ENCODE measurements at places on chromosomes 1 and 21. TPM values are rescaled to one million over a fixed set of nuclear protein-coding genes. Genes with fewer than 3 reads are reported as not detected.

- peaks cover 60% of the 10 kb centered on the region for H3K27me3 ChIP-seq
- peaks cover 15% of the 10 kb centered on the region for H3K4me1 ChIP-seq
- peak overlapping the region; percentile 58 for H3K27ac ChIP-seq
- H3K4me3 ChIP-seq: peak overlapping the region; percentile 84
- no peak for DNase-seq
These were observed 10.2 kb downstream of the C1orf216 start for GRCh38 chr1:35708441-35708921.

The PCAT6 gene
- total RNA-seq: 13.9 TPM

The IL6R gene
- total RNA-seq: 7.8 TPM

DNA sequence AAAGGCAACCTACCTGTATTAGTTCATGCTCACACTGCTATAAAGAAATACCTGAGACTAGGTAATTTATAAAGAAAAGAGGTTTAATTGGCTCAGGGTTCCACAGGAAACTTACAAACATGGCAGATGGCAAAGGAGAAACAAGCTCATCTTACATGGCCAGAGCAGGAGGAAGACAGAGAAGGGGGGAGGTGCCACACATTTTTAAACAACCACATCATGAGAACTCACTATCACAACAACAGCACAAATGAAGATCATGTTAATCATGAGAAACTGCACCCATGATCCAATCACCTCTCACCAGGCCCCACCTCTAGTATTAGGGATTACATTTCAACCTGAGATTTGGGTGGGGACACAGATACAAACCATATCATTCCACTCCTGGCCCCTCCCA, 90.6 kb upstream of the KCTD3 start:
- peak overlapping the region; percentile 48 for H3K4me3 ChIP-seq
- H3K36me3 ChIP-seq: peaks cover 6% of the 10 kb centered on the region
- peak overlapping the region; percentile 47 for H3K27ac ChIP-seq
- H3K27me3 ChIP-seq: no peaks in the 10 kb centered on the region

- no peaks in the 10 kb centered on the region for H3K36me3 ChIP-seq
- DNase-seq: no peak
- H3K4me1 ChIP-seq: no peaks in the 10 kb centered on the region
- H3K27me3 ChIP-seq: no peaks in the 10 kb centered on the region
- H3K27ac ChIP-seq: no peak overlapping the region
These were observed 200.5 kb downstream of the TYW3 start for GRCh38 chr1:74933500-74933899.

DNA sequence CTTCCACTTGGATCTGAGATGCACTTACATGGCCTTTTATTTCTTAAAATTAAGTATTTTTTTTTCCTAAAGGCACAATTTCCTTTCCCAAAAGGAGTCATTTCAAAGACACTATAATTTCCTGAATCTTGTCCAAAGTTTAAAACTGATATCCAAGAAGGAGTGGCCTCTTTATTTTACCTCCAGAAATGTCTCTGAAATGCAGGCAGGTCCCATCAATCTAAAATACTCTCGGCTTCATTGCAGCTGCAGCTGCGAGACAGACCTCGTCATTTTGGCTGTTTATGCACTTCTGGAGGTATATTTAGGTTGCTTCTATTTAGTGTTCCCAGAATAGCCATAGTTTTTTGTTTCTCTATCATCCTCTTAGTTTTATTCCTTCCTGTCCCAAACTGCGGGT, 172.7 kb upstream of the COA6 start:
- no peak overlapping the region for H3K4me3 ChIP-seq
- no peak overlapping the region for H3K27ac ChIP-seq
- DNase-seq: no peak
- no peaks in the 10 kb centered on the region for H3K4me1 ChIP-seq
- no peaks in the 10 kb centered on the region for H3K36me3 ChIP-seq

GRCh38 chr1:11881749-11882441, 23.1 kb upstream of the NPPB start:
- no peak overlapping the region for H3K27ac ChIP-seq
- no peak overlapping the region for H3K4me3 ChIP-seq
- no peaks in the 10 kb centered on the region for H3K36me3 ChIP-seq
- H3K27me3 ChIP-seq: no peaks in the 10 kb centered on the region

DNA sequence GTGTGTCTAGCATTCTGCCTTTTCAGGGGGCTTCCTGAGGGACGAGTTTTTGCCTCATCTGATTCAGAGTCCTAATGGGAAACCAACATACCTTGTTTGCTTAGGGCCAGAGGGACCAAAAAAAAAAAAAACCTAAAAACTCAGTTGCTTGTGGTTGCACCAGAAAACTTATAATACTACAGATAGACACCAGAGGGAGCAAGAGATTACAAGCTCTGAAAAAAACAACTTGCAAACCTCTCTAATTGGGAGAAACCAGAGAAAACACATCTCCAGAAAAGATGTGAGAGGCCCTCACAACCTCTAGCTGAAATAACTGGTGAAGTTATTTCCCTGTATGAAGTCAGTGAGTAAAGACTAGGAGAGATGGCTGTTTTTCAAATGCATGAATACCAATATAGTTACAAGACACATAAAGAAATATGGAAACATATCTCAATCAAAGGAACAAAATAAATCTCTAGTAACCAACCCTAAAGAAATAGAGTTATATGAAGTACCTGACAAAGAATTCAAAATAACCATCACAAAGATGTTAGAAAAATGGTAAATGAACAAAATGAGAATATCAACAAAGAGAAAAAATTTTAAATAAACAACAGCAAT, 233.7 kb upstream of the NFIA start:
- no peaks in the 10 kb centered on the region for H3K27me3 ChIP-seq
- H3K27ac ChIP-seq: peak overlapping the region; percentile 44
- H3K4me3 ChIP-seq: no peak overlapping the region
- DNase-seq: no peak
- peaks cover 15% of the 10 kb centered on the region for H3K4me1 ChIP-seq

DNA sequence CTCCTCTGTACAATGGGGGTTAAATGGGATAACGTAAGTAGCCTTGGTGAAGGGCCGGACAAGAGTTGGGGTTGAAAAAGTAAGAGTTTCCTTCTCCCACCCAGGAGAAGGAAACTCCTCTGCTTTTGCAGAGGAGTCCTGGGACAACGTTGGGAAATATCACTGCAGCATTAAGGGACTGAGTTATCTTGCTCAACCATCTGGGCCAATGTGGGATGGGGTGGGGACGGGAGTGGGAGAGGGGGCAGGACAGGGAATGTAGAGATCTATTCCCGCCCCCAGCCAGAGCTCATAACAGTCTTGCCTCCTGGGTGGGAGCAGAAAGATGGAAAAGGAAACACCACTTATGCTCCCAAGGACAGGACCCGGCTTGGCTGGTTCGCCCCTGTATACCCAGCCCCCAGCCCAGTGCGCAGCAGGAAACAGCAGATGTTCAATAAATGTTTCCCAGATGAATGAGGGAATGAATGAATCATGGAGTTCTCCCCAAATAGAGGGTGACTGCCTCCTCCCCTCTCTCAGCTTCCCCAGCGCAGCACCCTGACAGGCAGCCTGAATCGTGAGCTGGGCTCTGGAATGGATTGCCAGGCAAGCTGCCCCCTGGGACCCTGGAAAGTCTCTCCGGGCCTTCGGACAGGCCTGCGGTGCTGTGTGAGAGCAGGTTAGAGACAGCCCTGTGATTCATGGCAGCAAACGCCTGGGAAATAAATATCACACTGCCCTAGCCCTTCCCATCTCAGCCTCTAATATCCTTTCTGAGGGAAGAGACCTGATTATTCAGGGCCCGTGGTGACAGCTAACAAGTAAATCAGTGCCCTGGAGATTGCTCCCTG, 24.8 kb downstream of the FBXO2 start:
- H3K27ac ChIP-seq: no peak overlapping the region
- no peaks in the 10 kb centered on the region for H3K36me3 ChIP-seq
- peaks cover 26% of the 10 kb centered on the region for H3K27me3 ChIP-seq

The SPATA46 gene
- not detected for total RNA-seq

- H3K36me3 ChIP-seq: peaks cover 23% of the 10 kb centered on the region
- no peaks in the 10 kb centered on the region for H3K4me1 ChIP-seq
- no peak overlapping the region for H3K27ac ChIP-seq
- no peak for DNase-seq
These were observed 168.4 kb upstream of the DMRTA2 start for GRCh38 chr1:50591598-50591997.

The S100A7A gene
- total RNA-seq: not detected

- H3K4me3 ChIP-seq: no peak overlapping the region
- DNase-seq: no peak
- H3K4me1 ChIP-seq: peaks cover 10% of the 10 kb centered on the region
- H3K36me3 ChIP-seq: no peaks in the 10 kb centered on the region
These were observed 161.6 kb upstream of the PTBP2 start for GRCh38 chr1:96559707-96560596.

GRCh38 chr1:167022384-167022783, 33.3 kb downstream of the MAEL start:
- H3K27ac ChIP-seq: no peak overlapping the region
- H3K36me3 ChIP-seq: no peaks in the 10 kb centered on the region
- no peaks in the 10 kb centered on the region for H3K4me1 ChIP-seq
- DNase-seq: no peak
- no peak overlapping the region for H3K4me3 ChIP-seq

DNA sequence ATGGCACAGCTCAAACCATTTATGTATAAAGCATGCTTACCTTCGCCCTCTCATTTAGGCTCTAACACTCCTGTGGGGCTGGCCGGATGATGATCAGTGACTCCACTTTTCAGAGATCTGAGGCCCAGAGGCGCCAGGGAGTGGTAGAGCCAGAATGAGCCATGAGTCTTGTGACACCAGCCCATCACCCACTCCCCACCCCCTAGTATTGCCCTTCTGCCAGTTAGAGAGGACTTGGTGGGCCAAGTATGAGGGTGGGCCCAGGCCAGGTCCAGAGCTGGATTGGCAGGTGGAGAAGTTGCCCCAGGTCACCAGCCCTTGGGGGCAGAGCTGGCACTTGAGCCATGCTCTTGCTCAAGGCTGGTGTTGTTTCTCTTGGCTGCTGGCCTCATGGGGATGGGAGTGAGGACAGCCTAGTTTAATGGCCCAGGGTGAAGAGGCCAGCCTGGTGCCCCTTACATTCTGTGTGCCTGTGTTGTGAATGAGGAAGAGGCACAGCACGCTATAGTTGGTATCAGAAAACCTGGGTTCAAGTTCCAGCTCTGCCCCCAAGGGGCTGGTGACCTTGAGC, 30.2 kb upstream of the TTC4 start:
- no peaks in the 10 kb centered on the region for H3K27me3 ChIP-seq
- H3K27ac ChIP-seq: no peak overlapping the region
- no peaks in the 10 kb centered on the region for H3K36me3 ChIP-seq
- no peak overlapping the region for H3K4me3 ChIP-seq
- H3K4me1 ChIP-seq: peaks cover 12% of the 10 kb centered on the region
- DNase-seq: no peak

The LHX4 gene
- total RNA-seq: 0.22 TPM

The SPRR1A gene
- total RNA-seq: 36.3 TPM

The AKR7A3 gene
- total RNA-seq: 1.3 TPM

DNA sequence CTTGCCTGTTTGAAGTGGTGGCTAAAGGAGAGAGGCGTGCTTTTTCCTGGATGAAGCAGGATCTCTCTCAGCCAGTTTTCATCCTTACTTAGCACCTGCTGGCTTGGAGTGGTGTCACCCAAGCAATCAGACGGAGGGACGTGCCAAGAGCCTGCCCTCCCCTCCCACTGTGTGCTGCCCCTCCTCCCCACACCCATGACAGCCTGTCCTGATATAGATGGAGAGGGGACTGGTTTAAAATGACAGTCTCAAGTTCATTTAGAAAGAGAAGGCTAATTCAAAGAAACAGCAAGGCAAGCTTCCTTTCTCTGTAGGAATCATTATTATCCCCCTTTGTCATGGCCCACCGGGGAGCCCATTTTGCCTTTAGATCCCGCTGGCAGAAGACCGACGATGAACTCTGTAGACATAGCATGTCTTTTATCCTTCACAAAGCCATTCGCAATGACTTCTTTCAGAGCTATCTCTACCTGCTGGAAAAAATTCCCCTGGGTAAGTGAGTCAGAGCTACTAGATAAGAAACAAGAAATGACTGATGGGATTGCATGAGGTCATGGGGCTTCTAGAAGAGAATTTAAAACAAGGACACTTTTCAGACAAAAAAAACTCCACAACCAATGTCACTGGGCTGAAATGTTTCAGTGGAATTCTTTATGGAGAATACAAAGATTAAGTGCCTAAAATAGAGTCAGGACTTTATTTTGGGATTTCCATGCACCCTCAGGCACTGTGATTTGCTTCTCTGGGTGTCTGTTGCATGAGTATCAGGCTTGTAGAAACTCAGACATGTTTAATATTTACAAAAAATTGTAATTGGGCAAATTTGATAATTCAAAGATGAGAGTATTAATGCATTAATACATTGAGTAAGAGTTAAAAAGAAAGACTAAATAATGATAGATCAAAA, at the start of gene NTMT2:
Gene NTMT2 (plus strand): TSS at position 190 of the 907 bp plus-strand sequence. CDS start 149 bp downstream, at position 339.
- no peaks in the 10 kb centered on the region for H3K36me3 ChIP-seq
- DNase-seq: no peak
- no peaks in the 10 kb centered on the region for H3K27me3 ChIP-seq
- H3K27ac ChIP-seq: peak within 1 kb of the TSS; percentile 86

DNA sequence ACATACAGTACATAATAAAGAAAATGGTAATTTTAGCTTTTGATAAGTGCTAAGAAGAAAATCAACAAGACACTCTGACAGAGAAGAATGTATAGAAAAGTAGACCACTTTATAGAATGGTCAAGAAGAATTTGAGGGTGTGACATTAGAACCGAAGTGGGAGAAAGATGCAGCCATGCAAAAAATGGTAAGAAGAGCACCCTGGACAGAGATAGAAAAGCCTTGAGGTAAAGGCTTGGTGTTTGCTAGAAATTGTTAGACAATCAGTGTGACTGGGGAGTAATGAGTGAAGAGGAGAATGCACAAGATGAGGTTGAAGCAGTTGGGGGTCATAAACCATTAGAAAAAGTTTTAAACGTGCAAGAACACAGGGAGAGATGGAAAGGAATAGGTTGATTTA, 23.5 kb downstream of the MAEL start:
- no peak overlapping the region for H3K4me3 ChIP-seq
- H3K27ac ChIP-seq: no peak overlapping the region
- DNase-seq: no peak
- H3K36me3 ChIP-seq: no peaks in the 10 kb centered on the region

The ZNF670 gene
- 8.5 TPM for total RNA-seq

DNA sequence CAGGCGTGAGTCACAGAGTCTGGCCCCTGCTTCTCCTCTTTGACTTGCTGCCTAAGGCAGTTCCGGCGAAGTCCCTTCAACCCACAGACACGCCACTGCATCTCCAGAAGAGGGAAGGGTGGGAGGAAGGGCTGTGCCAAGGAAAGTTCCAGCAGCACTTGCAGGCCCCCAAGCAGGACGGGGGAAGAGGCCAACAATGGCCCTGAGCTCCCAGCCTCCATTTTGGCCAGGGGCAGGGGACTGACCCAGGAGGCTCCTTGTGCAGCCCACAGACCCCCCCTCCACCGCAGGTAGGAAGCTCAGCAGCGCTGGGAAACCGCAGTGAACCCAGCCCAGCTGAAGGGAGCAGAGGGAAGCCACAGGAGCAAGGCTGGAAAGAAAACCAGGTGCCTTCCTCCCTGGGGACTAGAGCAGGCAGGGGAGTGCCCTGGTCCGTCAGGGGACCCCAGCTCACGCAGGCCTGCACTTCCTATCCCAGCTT, 35.4 kb downstream of the ACOT7 start:
- H3K27ac ChIP-seq: no peak overlapping the region
- DNase-seq: no peak
- H3K27me3 ChIP-seq: no peaks in the 10 kb centered on the region
- H3K4me3 ChIP-seq: no peak overlapping the region
- no peaks in the 10 kb centered on the region for H3K36me3 ChIP-seq

The USP21 gene
- total RNA-seq: 45.7 TPM

The ARHGEF16 gene
- 28.9 TPM for total RNA-seq

The UBXN10 gene
- total RNA-seq: 1.6 TPM
